ENCODE measurements at places on chromosomes 12 and 14. TPM values are rescaled to one million over a fixed set of nuclear protein-coding genes. Genes with fewer than 3 reads are reported as not detected.

The KIF5A gene
- total RNA-seq, result 0.86 TPM

The DTX1 gene
- 8.3 TPM for total RNA-seq

The RPL36AL gene
- total RNA-seq, result 266 TPM

The B3GNT4 gene
- total RNA-seq, result 0.67 TPM

The POTEM gene
- not detected for total RNA-seq

The EDDM3A gene
- not detected for total RNA-seq

The GEMIN2 gene
- 22.7 TPM for total RNA-seq

The SERPINA6 gene
- not detected for total RNA-seq

The FIGNL2 gene
- 0.25 TPM for total RNA-seq
